ENCODE measurements at places on chromosomes 13 and 19. TPM values are rescaled to one million over a fixed set of nuclear protein-coding genes. Genes with fewer than 3 reads are reported as not detected.

DNA sequence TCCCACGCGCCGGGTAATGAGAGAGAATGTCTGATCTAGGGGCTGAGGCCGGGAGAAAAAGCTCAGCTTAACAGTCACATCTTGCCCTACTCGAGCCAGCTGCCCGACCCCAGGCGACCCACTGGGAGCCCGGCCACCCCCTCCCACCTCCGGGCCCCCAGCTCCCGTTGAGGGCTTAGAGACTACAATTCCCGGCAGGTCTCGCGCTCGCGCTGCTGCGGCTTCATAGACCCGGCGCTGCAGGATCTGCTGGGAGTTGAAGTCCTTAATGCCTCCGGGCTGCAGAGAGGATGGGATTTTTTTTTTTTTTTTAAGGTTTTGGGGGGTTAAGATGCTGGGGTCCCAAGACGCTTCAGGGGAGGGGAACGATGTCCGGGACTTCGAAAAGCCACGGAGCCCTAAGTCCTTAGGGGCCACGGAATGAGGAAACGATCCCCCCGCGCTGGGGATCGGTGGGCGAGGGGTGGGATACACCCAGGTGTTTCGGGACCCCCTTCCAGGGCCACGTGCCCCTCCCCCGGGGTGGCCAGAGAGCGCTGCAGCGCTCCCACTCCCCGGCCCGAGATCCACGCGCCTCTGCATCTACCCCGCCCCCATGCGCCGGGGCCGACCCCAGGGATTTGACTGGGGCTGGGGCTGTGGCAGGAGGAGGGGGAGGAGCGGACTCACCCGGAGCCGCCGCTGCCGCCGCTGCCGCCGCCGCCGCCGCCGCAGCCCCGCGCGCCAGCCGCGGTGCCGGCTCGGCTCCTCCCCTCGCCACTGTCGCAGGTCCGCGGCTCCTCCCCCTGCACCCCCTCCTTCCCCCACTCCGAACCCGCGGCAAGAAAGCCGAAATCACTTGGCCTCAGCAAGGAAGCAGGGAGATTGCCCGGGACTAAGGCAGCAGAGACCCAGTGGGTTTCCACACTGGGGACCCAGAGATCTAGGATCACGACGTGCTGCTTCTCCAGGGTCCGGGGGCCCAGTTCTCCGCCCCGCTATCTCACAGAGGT, at the start of gene SYT3:
Gene SYT3 (minus strand): TSS at position 761 of the 992 bp plus-strand sequence. CDS start 2,470 bp downstream, outside the sequence.
- peak; percentile 67 for DNase-seq

GRCh38 chr19:15108845-15109767, 1.9 kb downstream of the SYDE1 start:
- no peak for DNase-seq

DNA sequence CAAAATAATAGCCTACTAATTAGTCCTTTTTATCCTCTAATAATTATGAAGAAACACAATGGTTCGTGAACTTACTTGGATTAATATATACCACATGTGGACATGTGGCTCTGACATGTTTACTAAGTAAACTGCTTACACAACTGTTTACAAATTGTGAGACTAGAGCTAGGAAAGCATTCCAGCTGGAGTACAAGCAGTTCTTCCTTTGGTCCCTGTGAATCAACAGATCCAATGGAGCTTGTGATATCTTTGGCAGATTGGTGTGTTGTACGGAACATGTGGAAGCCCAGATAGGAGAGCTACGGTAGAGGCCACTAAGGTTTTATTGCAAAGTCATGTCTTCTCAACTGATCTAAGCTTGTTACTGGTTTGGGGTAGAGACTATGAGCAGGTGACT, 145.5 kb upstream of the SPRY2 start:
- DNase-seq: no peak

The FFAR3 gene
- total RNA-seq: 3.1 TPM

DNA sequence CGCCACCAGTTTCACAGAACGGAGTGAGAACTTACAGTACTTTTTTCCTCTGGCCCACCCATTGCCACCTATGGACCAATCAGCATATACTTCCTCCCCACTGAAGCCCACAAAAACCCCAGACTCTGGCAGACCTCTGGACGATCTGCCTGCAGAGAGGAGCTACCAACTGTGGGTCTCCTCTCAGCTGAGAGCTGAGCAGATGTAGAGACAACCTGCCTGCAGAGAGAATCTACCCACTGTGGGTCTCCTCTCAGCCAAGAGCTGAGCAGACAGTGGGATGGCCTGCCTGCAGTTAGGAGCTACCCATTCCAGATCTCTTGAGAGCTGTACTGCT, 69.7 kb downstream of the PIBF1 start:
- DNase-seq: no peak

- DNase-seq: no peak
Observed at GRCh38 chr13:27638521-27638920, 16.8 kb downstream of the POLR1D start.

DNA sequence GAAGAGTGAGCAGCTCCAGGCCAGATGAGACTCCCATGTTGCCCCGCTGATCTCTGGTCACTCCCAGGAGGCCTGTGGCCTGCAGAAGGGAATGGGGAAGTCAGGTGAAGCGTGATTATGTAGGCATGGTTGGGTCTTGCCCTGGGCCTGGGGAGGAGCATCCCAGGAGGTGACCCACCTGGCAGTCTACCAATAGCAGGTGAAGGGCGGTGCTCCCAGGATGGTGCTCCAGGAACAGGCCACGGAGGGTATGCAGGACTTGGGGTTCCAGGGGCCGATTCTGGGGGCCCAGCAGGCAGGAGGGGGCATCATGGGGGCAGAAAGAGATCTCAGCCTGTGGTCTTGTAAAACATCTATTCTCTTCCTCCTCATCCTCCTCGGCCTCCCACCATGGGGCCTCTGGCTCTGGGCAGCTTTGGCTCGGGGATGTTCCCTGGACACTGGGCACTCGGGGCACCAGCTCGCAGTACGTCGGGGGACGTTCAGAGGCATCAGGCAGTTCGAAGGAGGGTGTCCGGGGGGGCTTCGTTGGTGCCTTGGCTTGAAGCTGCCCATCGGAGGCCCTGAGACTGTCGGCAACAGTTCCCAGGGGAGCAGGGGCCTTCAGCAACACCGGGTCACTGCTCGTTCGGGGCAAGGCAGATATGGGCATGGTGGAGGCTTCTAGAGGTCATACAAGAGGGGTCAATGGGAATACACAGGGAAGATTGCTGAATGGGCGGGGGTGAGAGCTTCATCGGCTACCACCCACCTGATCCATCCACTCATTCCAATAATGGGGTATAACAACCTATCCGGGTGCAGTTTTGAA, 12.4 kb downstream of the SH2D3A start:
- DNase-seq: no peak

DNA sequence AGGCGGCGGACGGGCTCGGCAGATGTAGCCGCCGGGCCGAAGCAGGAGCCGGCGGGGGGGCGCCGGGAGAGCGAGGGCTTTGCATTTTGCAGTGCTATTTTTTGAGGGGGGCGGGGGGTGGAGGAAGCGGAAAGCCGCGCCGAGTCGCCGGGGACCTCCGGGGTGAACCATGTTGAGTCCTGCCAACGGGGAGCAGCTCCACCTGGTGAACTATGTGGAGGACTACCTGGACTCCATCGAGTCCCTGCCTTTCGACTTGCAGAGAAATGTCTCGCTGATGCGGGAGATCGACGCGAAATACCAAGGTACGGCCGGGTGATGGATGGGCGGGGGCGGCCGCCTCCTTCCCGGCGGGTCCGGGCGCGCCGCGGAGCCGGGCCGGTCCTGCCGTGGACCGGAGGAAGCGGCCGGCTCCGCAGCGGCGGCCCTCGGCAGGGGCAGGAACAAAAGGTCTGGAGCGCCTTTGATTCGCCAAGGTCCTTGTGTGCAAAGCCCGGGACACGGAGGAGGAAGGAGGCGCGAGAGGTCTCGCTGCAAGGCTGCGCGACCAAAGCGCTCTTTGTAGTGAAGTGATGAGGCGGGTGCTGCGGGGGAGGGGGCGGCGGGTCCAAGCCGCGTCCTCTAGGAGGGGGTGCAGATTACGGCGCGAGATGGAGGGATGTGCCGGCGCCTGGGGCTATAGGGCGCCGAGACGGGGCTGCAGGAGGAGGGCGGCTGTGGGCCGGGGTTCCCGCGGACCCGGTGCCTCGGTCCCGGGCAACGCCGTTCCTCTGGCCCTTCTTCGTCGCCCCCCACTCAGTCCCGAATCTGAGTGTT, 689 bp downstream of the ING1 start:
- peak; percentile 83 for DNase-seq

DNA sequence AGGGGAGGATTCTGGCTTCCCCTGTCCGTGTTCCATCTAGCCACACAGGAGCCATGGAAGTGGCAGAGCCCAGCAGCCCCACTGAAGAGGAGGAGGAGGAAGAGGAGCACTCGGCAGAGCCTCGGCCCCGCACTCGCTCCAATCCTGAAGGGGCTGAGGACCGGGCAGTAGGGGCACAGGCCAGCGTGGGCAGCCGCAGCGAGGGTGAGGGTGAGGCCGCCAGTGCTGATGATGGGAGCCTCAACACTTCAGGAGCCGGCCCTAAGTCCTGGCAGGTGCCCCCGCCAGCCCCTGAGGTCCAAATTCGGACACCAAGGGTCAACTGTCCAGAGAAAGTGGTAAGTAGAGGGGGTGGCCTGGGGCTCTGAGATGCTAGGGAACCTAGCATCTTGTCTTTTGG, 1.5 kb downstream of the BABAM1 start:
- DNase-seq: no peak

- no peak for DNase-seq
Observed at GRCh38 chr13:76293346-76293745, 592.9 kb downstream of the KCTD12 start.

DNA sequence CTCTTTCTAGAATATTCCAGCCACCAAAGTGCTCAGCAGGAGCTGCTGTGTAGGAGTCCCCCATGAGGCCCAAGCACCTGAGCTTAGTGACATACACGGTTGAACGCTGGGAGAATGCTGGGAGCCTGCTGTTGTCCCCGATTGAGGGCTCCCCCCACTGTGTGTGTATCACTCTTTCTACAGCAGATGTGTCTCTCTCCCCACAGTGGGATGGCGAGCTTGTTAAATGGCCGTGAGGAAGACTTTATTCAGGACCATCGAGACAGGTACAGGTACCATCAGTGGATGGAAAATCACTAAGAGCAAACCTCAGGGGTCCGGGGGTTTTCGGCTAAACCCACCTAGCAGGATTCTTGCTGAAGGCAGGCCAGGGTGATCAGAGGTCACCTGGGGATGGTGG, 22.7 kb downstream of the EPN1 start:
- no peak for DNase-seq

DNA sequence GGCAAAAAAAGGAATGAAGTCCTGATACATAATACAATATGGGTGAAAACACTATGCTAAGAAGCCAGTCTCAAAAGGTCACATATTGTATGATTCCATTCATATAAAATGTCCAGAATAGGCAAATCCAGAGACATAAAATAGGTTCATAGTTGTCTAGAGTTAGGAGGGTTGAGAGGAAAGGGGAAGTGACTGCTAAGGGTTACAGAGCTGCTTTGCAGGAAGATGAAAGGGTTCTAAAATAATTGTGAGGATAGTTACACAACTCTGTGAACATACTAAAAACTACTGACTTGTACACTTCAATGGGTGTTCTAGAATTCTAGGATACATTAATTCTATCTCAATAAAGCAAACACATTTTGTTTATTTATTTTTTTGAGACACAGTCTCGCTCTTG, 25.7 kb downstream of the CAB39L start:
- no peak for DNase-seq

- DNase-seq: no peak
Observed at GRCh38 chr19:56270676-56271075, 1.9 kb upstream of the EDDM13 start.

The SAE1 gene
- total RNA-seq: 156 TPM

DNA sequence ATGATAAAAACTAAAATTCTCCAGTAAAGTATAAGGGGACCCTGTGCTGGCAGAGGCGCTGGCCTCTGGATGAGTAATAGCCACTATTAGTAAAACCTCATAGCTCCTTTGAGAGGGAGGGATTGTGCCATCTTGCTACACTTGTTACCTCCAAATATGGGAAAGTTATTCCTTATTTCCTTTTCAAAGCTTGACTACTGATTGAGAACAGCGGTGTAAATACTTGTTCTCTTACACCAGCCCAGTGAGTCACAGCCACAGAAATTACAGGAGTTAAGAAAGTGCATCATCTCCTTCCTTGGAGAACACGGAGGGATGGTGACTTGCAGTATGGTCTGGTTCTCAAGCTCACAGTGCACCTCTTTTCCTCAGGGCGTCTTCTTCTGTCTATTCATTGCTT, 379.0 kb downstream of the EFNB2 start:
- DNase-seq: no peak

The F10 gene
- total RNA-seq: not detected

DNA sequence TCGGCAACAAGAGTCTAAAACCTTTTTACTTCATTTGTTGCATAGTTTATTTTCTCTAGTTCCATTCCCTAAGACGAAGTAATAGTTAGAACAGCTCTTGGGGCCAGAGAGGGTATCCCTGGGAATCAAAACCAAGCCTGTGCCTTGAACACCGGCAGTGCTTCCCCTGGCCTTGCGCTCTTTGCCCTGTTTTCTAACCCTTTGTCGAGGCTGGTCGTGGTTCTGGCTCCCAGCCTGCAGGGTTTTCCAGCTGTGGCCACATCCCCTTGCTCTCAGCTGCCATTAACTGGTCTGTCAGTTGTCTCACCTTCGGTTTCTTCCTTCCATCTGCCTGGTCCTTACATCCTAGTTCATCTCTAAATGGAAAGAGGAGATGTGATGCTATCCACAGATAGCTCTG, 61.0 kb downstream of the HSPH1 start:
- DNase-seq: no peak

The SERP2 gene
- 0.63 TPM for total RNA-seq

Measured in activated CD4-positive, alpha-beta T cell treated with anti-CD3 and anti-CD28 coated beads for 36 hours (primary cell).